ENCODE measurements at places on chromosomes 4 and X.

DNA sequence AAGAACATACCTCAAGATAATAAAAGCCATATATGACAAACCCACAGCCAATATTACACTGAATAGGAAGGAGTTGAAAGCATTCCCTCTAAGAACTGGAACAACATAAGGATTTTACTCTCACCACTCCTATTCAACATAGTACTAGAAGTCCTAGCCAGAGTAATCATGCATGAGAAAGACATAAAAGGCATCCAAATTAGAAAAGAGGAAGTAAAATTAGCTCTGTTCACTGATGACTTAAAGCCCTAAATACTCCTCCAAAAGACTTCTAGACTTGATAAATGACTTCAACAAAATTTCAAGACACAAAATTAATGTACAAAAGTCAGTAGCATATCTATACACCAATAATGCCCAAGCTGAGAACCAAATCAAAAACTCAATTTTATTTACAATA, 235.7 kb downstream of the NKX6-1 start:
- no peak for DNase-seq

GRCh38 chr4:37568489-37568888, 117.7 kb downstream of the RELL1 start:
- DNase-seq, result no peak

DNA sequence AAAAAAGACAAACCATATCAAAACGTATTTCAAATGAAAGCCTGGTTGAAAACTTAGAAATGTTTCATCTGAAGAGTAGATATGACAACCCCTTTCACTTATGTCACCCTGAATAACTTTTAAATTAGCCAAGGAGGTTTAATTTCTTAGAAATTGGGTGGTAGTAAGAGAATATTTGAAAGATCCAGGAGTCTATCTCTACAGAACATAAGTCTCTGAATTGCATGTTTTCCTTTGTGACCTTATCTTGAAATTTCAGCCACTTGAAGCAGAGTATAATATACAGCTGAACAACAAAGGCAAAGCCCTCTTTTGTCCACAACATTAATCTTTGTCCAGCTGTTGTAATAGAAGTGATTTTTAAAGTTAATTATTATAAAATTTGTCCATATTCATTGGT, 49.5 kb downstream of the TMEM154 start:
- no peak for DNase-seq

DNA sequence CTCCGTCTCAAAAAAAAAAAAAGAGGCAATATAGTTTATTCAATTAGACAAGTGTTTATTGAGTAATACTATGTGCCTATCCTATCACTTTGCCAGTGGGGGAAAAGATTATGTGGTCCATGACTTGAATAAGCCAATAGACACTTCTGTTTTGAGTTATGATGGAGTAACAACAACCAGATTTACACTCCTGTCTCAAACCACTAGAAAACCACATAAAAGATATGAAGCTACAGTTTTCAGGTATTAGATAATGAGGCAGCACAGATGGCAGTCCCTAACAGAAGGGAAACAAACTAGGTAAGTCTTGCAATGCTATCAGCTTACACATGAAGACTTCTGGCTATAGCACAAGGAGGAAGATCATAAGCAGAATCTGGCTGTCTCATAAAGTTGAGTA, 22.5 kb downstream of the NFXL1 start:
- DNase-seq, result no peak

DNA sequence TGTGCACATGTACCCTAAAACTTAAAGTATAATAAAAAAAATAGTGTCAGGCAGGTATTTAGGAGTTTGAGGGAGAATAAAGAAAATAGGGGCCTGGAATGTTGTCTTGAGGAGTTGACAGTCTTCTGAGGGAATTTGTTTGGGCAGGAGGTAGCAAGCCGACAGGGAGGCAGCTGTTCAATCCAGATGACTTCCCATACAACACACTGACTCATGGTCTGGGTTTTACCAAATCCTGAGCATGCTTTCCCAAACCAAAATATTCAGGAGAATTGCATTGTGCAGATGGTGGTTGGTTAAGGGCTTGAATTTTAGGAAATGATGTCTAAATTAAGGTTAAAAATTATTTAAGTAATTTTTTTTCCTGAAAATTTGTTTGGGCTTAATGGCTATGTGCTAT, 430.0 kb downstream of the INPP4B start:
- DNase-seq, result no peak

DNA sequence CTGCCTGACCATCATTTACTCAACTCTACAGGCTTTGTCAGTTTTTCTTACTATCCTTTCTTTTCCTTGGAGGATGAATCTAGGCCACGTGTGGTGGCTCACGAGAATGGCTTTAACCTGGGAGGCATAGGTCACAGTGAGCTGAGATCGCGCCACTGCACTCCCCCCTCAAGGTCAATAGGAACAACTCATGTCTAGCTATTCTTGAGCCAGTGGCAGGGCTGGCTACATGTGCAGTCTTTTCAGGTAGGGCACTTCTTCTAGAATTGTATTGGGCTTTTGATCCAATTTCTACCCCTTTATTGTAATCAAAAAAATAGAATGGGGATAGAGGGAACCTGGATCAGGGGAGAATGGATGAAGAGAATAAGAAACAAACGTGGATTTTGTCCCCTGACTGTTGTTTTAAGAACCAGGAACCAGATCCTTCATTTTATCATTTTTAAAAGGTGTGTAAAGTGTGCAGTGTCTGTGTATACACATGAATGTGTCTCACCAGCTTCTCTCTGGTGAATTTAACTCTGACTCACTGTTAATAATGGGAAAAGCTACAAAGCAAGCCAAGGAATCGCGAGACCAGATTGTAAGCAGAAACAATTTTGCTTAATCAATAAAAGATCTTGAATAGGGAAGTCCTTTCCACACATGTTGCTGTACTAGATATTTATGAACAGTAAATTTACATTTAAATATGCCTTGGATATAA, 283.9 kb upstream of the GPC4 start:
- no peak for DNase-seq

- no peak for DNase-seq
These were observed 9.7 kb downstream of the MAEA start for GRCh38 chr4:1299301-1299860.

DNA sequence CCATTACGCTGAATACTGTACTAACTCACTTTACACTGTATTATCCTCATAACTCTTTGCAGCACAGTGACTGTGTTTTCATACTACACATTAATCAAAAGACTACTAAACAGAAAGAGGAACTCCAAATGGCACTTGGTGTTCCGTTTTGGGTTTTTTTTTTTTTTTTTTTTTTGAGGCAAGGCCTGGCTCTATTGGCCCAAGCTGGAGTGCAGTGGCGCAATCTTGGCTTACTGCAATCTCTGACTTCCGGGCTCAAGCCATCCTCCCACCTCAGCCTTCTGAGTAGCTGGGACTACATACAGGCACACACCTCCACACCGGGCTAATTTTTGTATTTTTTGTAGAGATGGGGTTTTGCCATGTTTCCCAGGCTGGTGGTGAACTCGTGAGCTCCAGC, 10.7 kb downstream of the KLHL8 start:
- DNase-seq, result no peak

- DNase-seq, result no peak
These were observed 18.7 kb downstream of the FLNA start for GRCh38 chrX:154355776-154356140.

- no peak for DNase-seq
These were observed 195.2 kb upstream of the STK26 start for GRCh38 chrX:131827935-131828334.

GRCh38 chr4:184969610-184970009, 48.7 kb upstream of the HELT start:
- no peak for DNase-seq
